ENCODE measurements at places on chromosomes 2 and 18.

DNA sequence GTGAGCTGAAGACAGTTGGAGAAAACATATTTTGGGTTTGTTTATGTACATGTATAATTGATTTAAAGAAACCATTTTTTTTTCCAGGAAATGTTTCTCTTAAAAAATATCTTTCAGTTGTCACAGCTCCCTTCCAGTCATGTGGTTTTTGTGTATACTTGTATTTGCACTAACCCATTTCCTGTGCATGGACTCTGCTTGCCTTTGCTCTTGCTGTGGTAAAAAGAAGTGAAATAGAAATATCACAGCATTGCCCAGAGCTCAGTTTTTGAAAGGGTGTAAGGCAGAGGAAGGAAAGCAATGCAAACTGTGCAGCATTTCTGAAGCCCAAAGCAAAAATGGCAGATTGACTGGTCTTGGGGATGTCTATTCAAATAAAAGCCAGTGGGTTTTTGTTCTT, 10.4 kb upstream of the DOCK10 start:
- no peak for DNase-seq

GRCh38 chr2:191797500-191797899, 49.4 kb downstream of the CAVIN2 start:
- DNase-seq = no peak

- DNase-seq = no peak
Measured at GRCh38 chr2:147521936-147522335, 322.9 kb upstream of the ACVR2A start.

DNA sequence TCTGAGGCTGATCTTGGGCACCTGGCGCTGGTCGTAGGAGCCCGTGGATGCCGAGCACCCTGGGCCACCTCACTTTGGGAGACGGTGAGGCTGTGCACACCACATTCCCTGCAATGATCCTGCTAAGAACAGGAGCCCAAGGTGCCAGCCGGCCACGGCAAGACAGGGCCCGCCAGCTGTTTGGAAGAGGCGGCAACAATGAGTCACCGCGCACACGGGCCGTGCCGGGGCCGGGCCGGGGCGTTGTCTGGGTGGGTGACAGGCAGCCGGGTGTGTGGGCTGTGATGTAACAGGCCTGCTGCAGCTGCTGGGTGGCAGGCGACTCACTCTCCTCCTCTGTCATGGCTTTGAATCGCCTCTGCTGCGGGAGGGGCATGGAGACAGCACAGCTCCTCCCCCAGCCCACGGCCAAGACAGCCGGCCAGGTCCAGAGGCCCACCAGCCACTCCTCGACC, 49.7 kb upstream of the ODC1 start:
- DNase-seq = peak; percentile 27

GRCh38 chr2:173550143-173550542, 195.5 kb downstream of the CDCA7 start:
- no peak for DNase-seq

DNA sequence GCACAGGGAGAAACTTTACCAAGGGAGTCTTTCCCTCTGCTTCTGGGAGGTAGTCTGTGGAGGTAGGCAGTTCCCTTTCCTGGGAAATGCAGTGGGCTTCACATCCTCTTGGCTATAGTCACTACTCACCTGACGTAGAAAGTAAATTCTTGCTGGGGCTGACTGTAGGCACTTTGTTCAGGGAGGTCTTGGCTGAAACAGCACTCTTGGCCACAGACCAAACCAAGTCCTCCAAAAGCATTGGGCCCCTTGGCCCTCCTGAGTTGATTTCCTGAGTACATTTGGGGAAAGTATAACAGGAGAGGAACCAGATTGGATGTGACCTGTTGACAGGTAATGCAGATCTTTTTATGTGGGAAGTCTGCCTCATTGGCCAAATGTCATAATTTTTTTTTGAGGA, 108.9 kb downstream of the MGAT5 start:
- no peak for DNase-seq

DNA sequence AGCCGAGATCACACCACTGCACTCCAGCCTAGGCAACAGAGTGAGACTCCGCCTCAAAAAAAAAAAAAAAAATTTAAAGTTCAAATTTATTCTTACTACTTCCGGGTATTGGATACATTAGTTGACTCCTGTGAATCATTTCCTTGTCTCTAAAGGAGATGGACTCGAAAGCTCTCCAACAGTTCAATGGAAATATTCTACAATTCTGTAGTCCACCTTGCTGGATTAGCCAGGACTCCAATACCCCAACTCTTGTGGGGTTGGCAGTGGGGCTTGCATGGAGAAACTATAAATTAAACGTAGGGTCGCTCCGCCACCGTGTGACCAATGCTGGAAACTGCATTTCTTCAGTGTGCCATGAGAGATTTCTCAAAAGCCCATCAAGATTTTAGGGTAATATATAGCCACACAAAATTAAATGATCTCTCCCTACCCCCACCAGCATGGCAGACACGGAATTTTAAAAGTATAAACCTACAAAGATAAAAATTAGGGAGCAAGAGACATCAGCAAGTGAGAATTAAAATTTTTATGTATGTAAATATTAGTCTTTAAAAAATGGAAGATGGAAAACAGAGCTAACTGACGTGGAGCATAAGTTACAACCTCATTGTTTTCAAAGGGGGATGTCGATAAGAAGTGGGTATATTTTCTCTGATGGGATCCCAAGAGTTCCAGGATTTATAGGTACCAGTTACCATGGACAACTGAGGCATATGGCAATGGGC, 27.8 kb upstream of the GAREM2 start:
- DNase-seq = peak; percentile 33

DNA sequence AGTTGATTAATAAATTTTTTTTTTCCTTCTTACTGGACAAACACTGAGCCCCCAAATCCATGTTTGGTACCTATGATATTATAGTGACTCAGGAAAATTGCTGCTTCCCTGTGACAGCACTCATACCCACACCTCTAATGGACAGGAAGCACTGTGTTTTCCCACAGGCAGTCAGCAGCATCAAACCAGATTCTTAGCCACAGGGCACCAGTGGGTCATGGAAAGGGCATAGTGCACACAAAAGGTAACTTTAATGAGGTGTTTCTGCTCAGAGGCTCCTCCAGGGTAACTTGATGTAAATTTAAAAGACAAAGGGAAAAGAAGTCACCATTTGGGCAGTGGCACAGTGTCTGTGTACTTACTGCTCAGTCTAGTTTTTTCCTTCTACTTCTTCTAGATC, 34.1 kb downstream of the SERPINB11 start:
- DNase-seq = no peak

DNA sequence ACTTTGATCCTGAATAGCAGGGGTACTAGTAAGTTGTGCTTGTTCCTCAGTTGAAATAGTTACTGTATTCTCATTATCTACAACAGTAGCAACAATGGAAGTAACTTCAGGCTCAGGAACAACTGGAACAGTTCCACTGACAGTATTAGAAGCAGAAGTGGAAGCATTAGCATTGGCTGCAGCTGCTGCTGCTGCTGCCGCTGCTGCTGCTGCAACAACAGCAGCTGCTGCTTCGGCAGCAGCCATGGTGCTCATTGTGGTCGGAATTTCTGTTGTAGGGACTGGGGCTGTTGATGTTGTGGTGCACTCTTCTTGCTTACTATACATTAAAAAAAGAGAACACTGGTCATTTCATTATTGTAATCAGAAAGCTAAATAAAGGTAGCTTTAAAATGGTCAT, 40.8 kb downstream of the PRPF40A start:
- no peak for DNase-seq

DNA sequence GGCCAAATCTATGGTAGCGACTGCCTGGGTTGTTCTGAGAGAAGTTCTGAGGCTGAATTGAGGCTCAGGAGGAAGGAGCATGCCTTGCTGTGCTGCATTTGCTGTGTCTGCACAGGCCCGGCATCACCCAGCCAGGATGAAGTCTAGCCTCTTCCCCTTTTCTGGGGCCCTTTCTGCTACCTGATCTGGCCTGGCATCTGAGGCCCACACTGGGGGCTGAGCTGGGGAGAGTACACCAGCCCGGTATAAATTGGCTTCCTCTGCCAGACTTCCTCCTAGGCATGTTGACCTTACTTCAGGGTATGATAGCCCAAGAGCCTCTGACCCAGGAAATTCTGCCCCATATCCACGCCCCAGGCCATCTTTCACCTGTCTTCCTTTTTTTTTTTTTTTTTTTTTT, 30.0 kb downstream of the MRPL35 start:
- no peak for DNase-seq

- DNase-seq = peak; percentile 40
Measured at GRCh38 chr18:79246309-79247108, 149.2 kb upstream of the NFATC1 start.

- DNase-seq = no peak
Measured at GRCh38 chr2:216850665-216851322, 9.1 kb downstream of the TNP1 start.

- no peak for DNase-seq
Measured at GRCh38 chr2:11312770-11313471, 31.5 kb downstream of the ROCK2 start.

GRCh38 chr2:64005707-64006356, 13.4 kb downstream of the VPS54 start:
- DNase-seq = no peak

DNA sequence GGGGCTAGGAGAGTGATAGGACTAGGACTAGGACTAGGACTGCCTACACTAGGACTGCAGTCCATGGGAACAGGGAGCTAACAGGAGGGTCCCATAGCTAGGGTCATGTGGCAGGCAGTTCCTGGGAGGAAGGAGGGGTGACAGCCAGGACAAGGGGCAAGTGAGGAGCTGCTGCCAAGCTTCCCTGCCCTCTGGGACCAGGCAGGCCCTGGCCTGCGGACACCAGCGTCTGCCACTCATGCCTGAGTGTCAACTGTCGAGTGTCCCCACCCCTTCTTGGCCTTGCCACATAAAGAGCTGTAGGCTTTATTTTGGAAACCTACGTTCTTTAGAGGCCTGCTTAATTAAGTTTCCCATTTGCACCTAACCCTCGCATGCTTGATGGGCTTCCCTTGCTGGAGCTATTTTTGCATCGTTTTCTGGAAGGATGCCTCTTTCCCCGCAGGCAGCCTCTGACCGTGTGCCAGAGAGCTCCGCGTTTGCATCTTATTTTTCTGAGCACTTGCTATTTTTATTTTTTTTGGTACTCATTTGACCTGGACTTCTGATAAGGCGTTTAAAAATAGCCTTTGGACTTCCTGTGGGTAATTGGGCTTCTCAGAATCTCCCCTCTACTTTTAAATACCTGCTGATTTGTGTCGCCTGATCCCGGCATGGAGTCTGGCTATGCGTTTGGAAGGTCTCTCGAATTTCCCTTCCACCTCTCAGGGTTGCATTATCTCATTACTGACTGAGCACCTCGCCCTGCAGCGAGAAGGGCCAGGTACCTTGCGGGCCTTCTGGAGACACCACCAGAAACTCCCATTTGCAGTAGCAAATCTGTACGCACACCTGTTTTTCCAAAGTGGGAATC, 66.4 kb downstream of the SH3RF3 start:
- no peak for DNase-seq

DNA sequence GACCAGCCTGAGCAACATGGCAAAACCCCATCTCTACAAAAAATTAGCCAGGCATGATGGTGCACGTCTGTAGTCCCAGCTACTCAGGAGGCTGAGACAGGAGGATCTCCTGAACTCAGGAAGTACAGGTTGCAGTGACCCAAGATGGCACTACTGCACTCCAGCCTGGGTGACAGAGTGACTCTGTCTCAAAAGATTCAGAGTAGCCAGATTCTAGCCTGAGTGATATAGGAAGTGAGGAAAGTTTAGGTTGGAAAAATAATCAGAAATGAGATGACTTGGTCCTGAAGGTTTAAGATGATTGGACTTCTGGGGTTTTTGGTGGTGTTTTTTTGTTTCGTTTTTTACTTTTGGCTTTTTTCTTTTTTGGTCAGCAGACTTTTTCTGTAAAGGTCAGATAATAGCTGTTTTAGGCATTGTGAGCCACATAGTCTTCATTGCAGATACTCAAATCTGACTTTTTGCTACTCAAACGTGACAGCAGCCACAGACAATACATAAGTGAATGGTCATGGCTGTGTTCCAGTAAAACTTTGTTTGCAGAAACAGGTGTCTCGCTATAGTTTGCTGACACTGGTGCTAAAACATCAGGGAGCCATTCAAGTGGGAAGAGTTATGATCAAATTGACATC, 104.1 kb upstream of the UBXN4 start:
- DNase-seq = no peak

- no peak for DNase-seq
Measured at GRCh38 chr2:207167099-207167923, 1.6 kb upstream of the KLF7 start.

DNA sequence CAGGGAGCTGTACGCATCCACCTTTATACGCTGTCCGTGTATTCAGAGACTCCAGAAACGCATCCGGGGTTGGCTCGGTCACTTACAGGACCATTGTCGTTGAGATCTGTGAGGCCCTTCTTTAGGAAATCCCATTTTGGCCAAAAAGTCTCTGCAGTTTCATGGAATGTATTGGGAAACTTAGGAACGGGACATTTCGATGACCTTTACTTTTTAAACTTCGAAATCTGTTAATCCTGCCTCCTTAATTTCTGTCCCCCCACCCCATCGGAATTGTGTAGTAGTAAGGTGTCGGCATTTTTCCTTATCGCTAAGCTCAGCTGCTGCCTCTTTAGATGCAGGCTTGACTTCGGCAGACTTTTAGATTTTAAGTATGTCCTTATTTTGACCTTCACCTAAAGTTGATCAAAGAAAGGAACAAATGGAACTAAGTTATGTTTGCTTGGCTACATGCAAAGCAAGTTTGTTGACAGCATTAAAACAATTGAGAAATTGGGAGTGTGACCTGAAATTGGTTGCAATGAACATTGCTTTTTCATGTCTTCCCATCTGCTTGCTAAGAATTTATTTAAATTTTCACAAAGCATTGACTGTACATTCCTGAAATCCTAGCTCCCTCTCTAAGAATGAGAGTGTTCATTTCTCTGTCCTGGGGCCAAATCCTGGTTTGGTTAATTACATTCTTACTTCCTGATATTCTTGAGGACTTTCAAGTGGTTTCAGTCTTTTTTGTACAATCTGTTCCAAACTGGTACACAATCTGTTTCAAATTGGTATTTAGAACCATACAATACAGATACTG, 884 bp upstream of the RAPH1 start:
- no peak for DNase-seq

GRCh38 chr18:79634593-79635426, 44.8 kb upstream of the CTDP1 start:
- no peak for DNase-seq

DNA sequence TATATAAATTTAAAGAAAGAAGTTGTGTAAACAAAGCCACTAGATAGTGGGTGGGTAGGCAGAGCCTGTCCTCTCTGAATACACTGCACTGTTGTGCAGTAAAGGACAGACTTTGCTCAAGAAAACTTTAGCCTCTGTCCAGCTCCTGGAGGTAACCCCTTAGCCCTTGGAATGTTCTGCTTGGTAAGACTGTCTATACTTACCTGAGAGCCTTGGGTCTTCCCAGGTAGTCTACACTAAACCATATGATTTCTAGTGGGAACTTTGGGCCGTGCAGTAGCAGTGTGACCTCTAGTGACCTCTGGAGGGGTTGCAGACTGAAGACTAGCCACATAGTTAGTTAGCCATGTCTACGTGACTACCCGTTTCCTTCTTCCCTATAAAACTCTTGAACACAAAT, 678.3 kb upstream of the NRXN1 start:
- no peak for DNase-seq

GRCh38 chr2:11398750-11399437, 54.5 kb upstream of the ROCK2 start:
- no peak for DNase-seq

GRCh38 chr18:51398104-51398503, 200.6 kb upstream of the MEX3C start:
- DNase-seq = no peak
